Dorsolateral prefrontal cortex (tissue), 122 donors: ENCODE measurements at places on chromosomes 4 and X.

DNA sequence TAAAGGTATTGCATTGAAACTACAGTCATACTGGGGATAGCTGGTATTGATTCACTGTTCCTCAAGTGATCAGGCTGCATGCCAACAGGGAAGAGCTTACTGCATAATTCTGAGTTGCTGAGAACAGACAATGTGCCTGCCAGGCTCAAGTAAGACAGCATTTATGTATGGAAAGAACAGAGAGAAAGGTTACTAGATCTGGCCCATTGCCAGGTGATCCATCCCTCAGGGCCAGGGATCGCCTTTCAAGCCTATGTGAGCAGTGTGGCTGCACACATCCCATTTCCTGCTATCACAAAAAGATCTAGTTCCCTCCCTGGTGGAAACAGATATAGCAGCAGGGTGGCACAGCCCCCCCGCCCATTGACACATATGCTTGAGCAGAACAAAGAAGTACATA, 254.0 kb downstream of the TMA16 start:
- no peak for DNase-seq

- DNase-seq, result no peak
Observed at GRCh38 chrX:128698573-128699181, 646.5 kb upstream of the ACTRT1 start.

GRCh38 chr4:75699299-75699698, 25.1 kb upstream of the USO1 start:
- DNase-seq, result no peak

- DNase-seq, result no peak
Observed at GRCh38 chr4:54727346-54727745, 69.6 kb downstream of the KIT start.

DNA sequence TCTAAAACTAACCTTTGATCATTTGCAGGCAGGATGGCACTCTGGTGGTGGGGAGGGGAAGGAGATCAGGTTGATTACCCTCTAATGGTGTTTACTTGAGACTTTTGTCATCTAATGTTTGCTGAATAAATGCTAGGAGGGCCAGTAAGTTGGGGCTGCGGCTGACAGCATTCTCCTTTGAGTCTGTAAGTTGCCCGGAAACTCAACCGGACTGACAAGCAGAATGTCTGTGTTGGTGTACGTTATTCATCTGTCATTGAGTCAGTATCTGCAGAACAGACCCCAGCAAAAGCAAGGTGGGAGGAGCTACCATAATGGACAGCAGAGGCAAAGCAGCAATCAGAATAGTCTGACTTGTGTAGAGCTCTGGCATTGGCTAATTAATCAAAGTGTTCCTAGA, 1210.6 kb upstream of the PABPC4L start:
- DNase-seq, result no peak
